ENCODE measurements at places on chromosomes 4 and X.
A peak's percentile ranks its signal among the peaks of the same experiment; 100 is the strongest.

GRCh38 chr4:52203351-52203750, 152.2 kb downstream of the SPATA18 start:
- H3K36me3 ChIP-seq = no peaks in the 10 kb centered on the region
- DNase-seq = no peak
- no peaks in the 10 kb centered on the region for H3K27me3 ChIP-seq
- H3K4me3 ChIP-seq = no peak overlapping the region

DNA sequence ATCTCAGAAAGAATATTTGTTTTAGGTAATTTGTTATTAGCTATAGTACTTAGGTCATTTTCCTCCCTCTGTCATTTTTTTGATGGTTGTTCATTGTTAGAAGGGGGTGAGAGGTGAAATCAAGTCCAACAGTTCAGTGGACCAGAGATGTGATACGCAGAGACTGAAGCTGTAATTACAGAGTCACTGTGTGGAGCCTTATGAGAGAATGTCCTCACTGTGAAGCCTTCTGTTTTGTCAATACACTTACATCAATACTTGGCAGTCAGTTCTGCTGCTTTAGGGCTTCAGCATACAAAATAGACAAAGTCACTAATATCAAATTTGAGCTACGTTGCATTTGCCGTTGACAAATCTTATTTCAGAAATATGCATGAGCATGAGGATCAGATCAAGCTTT, 692.5 kb downstream of the C4orf33 start:
- H3K36me3 ChIP-seq = no peaks in the 10 kb centered on the region
- no peaks in the 10 kb centered on the region for H3K4me1 ChIP-seq
- no peak for DNase-seq

GRCh38 chr4:123443401-123444289, 47.0 kb downstream of the SPRY1 start:
- DNase-seq = no peak
- H3K27ac ChIP-seq = no peak overlapping the region
- no peaks in the 10 kb centered on the region for H3K27me3 ChIP-seq
- no peaks in the 10 kb centered on the region for H3K36me3 ChIP-seq
- H3K4me1 ChIP-seq = peaks cover 10% of the 10 kb centered on the region
- H3K4me3 ChIP-seq = no peak overlapping the region

DNA sequence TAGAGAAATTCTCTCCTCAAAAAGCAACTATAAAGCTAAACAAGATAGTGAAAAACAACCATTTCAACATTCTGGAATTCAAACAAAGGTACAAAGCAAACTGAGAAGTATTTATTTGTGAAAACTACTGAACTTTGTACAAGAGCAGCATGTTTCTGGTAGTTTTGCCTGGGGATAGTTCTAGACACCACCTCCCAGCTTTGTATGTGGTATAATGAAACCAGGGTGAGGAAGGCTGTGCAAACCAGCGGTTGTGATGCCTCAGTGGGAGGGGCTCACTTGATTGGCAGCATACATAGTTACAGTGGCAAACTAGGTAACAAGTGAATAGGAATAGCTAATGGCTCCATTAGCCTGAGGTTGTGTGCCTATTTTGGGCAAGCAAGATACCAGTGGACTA, 18.6 kb upstream of the FRMD7 start:
- H3K36me3 ChIP-seq = no peaks in the 10 kb centered on the region
- H3K4me1 ChIP-seq = no peaks in the 10 kb centered on the region
- no peaks in the 10 kb centered on the region for H3K27me3 ChIP-seq
- H3K27ac ChIP-seq = no peak overlapping the region
- no peak overlapping the region for H3K4me3 ChIP-seq

DNA sequence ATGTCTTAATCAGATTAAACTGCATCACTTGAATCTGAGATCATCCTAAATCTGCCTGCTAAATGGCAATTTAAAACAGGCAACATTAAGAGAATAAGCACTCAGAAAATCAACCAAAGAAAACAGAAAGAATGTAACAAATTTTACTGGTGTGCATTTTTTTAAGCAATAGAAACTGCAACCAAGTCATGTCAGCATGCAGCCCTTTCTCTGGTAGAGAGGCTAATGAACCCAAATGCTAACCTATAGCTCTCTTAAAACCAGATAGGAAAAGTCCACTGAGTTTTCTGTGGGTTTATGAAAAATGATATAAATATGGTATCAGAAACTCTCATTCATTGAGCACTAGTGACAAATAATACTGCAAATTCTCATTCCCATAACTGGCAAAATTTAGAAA, 35.6 kb downstream of the COL25A1 start:
- no peaks in the 10 kb centered on the region for H3K4me1 ChIP-seq
- DNase-seq = no peak
- no peaks in the 10 kb centered on the region for H3K36me3 ChIP-seq
- H3K4me3 ChIP-seq = no peak overlapping the region
- H3K27ac ChIP-seq = no peak overlapping the region

DNA sequence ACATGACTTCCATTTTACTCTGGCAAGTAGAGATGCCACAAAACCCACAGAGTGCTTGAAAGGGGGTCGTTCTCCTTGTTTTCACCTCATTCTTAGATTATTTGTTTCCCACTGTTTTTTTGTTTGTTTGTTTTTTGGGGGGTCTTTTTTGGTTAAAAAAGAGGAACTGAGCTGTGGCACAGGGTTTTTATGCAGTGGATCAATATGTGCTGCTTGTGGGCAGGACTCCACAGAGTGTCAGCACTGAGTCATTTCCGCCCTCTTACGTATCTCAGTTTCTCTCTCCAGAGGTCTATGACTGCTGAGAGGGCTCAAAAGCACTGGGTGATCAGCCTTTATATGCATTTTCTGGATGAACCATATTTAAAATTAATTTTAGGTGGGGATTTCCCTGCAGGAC, 268.1 kb upstream of the GRID2 start:
- H3K4me1 ChIP-seq = no peaks in the 10 kb centered on the region
- H3K27me3 ChIP-seq = no peaks in the 10 kb centered on the region
- H3K36me3 ChIP-seq = no peaks in the 10 kb centered on the region
- H3K4me3 ChIP-seq = no peak overlapping the region

DNA sequence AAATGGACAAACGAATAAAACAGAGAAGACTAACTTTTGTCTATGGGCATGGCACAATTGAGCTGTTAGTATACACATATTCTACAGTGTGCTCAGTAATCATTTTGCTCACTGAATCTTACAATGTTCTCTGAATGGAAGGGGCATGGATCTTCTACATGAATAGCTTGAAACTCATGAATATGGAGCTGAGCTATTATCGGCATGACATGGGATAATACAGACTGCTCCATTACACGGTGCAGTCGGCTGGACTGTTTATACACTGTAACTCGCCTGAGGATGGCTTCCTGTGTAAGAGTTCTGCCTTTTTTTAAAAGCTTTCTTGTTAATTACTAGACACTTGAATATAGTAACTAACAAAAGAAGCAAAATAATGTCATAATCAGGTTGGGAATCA, 368.5 kb upstream of the MAD2L1 start:
- no peaks in the 10 kb centered on the region for H3K4me1 ChIP-seq
- no peaks in the 10 kb centered on the region for H3K27me3 ChIP-seq
- no peak overlapping the region for H3K4me3 ChIP-seq

DNA sequence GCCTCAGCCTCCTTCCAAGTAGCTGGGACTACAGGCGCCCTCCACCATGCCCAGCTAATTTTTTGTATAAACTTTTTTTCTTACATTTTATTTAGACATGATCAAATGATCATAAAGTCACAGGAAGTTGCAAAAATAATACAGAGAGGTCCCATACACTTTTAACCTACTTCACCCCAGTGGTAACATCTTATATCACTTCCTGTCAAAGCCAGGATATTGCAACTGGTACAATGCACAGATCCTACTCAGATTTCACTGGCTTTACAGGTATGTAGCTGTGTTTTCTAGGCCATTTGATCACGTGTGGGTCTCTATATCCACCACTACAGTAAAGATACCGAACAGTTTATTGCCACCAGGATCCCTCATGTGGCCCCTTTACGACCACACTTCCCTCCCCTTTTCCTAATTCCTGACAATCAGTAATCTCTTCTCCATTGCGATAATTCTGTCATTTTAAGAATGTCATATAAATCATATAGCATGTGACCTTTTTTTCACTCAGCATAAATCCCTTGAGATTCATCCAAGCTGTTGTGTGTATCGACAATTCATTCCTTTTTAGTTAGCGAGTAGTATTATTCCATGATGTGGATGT, 18.0 kb downstream of the RPS6KA3 start:
- no peak overlapping the region for H3K27ac ChIP-seq
- no peak overlapping the region for H3K4me3 ChIP-seq
- peaks cover 16% of the 10 kb centered on the region for H3K4me1 ChIP-seq
- peak; percentile 30 for DNase-seq
- peaks cover 9% of the 10 kb centered on the region for H3K36me3 ChIP-seq

DNA sequence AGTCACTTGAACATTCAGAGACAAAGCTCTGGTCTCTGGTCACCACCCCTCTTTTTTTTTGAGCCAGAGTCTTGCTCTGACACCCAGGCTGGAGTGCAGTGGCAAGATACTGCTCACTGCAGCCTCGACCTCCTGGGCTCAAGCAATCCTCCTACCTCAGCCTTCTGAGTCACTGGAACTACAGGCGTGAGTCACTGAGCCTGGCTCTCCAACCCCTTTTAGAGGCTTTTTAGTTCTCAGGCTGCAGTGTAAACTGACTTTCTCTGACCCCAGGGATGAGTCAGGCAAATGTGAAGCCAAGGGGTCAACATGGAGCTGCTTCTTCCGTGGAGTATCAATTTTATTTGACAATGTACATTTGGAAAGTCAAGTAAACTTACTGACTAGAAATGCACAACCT, 229.2 kb downstream of the PTTG2 start:
- DNase-seq = no peak
- no peak overlapping the region for H3K4me3 ChIP-seq
- H3K36me3 ChIP-seq = no peaks in the 10 kb centered on the region
- no peak overlapping the region for H3K27ac ChIP-seq

DNA sequence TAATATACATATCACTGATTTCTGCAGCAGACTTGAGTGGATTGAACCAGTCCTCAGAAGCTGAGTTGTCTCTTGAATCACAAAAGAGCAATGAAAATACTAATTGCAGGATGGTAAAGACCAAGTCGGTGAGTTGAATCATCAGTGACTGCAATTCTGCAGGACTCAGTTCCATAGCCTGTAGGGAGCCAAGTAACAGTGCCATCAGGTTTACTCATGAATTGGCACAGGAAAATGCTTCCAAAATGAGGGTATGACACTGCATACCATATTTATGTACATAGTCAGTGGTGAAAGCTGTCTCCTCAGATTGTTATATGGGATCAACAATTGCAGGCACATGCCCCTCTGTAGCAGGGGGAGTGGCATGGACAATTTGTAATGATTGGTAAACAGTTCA, 192.8 kb downstream of the CCNG2 start:
- no peak for DNase-seq
- H3K36me3 ChIP-seq = no peaks in the 10 kb centered on the region
- no peaks in the 10 kb centered on the region for H3K4me1 ChIP-seq
- peaks cover 5% of the 10 kb centered on the region for H3K27me3 ChIP-seq
- no peak overlapping the region for H3K4me3 ChIP-seq

DNA sequence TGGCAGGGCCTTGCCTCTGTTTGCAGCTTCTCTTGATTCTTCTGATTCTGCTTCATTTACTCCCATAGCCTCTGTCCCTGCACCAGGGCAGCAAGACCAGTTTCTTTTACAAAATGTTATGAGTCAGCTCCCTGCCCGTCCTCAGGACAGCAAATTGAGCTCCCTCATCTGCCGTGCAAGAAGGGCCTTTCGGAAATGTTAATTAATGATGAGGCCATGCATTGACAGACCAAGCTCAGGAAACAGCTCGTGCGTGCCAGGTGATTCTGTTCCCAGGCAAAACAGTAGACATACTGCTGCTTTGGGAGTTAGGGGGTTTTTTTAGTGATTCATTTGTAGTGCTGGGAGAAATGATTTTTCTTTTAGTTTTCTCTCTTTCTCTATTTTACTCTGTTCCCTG, 231.7 kb downstream of the FBXW7 start:
- DNase-seq = no peak
- no peak overlapping the region for H3K27ac ChIP-seq
- no peak overlapping the region for H3K4me3 ChIP-seq
- H3K4me1 ChIP-seq = no peaks in the 10 kb centered on the region
- H3K27me3 ChIP-seq = no peaks in the 10 kb centered on the region

- no peak for DNase-seq
- H3K4me3 ChIP-seq = peak overlapping the region; percentile 41
- no peaks in the 10 kb centered on the region for H3K27me3 ChIP-seq
- H3K4me1 ChIP-seq = peaks cover 12% of the 10 kb centered on the region
- H3K36me3 ChIP-seq = no peaks in the 10 kb centered on the region
These were observed 225.1 kb downstream of the NR3C2 start for GRCh38 chr4:148216866-148217814.

DNA sequence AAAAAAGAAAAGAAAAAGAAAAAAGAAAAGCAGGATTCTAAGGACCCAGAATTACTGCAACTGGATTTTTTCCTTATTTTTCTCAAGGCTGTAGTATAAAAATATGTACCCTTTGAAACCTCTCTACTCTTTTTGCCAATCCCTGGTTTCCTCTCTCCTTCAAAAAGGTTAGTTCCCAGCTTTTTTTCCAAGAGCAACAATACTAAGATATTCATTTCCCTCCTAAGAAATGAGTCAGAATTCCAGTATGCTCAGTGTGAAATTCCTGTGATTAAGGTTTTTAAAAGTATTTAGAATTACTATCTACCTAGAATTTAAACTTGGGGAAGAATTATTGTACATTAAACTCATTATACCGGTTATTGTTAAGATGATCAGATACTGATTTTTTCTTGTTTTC, 22.0 kb downstream of the SMIM14 start:
- no peaks in the 10 kb centered on the region for H3K27me3 ChIP-seq
- no peak overlapping the region for H3K4me3 ChIP-seq
- H3K36me3 ChIP-seq = no peaks in the 10 kb centered on the region
- H3K4me1 ChIP-seq = no peaks in the 10 kb centered on the region
- H3K27ac ChIP-seq = no peak overlapping the region
- no peak for DNase-seq

DNA sequence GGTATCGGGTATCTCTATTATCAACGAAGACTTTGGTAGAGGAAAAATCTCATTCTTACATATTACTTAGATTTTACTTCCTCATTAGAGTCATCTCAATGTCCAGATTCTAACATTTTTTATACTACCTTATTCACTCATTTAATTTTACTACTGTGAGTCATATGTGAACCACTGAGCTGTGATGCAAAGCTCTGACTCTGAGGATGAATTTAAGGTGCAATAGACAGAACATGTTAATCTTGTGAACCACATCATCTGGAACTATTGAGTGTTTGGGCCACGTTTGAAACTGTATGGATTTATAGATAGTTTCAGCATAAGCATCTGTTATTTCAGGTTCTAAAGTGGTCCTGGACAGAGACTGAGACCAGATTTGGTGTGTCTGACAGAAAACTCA, 78.4 kb downstream of the PWWP3B start:
- no peaks in the 10 kb centered on the region for H3K4me1 ChIP-seq
- no peaks in the 10 kb centered on the region for H3K36me3 ChIP-seq
- H3K27me3 ChIP-seq = no peaks in the 10 kb centered on the region
- no peak for DNase-seq
- H3K27ac ChIP-seq = no peak overlapping the region

GRCh38 chr4:55255179-55255578, 90.9 kb upstream of the SRD5A3 start:
- peaks cover 9% of the 10 kb centered on the region for H3K27me3 ChIP-seq
- no peak for DNase-seq
- H3K4me1 ChIP-seq = no peaks in the 10 kb centered on the region
- H3K27ac ChIP-seq = no peak overlapping the region

- no peaks in the 10 kb centered on the region for H3K4me1 ChIP-seq
- peaks cover 56% of the 10 kb centered on the region for H3K36me3 ChIP-seq
- no peak overlapping the region for H3K27ac ChIP-seq
- no peaks in the 10 kb centered on the region for H3K27me3 ChIP-seq
- DNase-seq = no peak
These were observed 52.9 kb downstream of the TXK start for GRCh38 chr4:48081196-48081595.

GRCh38 chrX:30533835-30534234, 43.7 kb downstream of the TASL start:
- no peak overlapping the region for H3K4me3 ChIP-seq
- H3K27me3 ChIP-seq = no peaks in the 10 kb centered on the region
- DNase-seq = no peak
- H3K27ac ChIP-seq = no peak overlapping the region
- H3K36me3 ChIP-seq = no peaks in the 10 kb centered on the region
- H3K4me1 ChIP-seq = no peaks in the 10 kb centered on the region
